HFFc6 (cell line): ENCODE measurements at places on chromosomes 3 and 15. TPM values are rescaled to one million over a fixed set of nuclear protein-coding genes. Genes with fewer than 3 reads are reported as not detected.

DNA sequence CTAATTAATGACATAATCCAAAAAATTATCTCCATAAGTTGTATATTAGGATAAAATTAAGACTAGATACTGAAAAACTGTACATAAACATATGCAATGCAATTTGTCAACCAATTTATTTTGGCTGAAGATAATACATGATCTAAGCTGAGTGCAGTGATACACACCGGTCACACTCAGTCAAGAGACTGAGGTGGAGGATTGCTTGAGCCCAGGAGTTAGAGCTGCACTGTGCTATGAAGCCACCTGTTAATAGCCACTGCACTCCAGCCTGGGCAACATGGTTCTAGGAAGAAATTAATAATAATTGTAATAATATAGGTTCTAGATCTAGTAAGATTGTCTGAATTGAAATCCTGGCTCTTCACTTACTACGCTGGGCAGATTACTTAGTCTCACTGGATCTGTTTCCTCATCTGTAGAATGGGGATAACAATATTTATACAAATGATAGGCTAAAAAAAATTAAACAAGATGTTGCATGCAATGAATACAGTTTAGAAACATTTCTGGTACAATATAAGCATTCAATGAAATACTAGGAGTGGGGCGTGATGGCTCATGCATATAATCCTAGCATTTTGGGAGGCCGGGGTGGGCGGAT is 15.8 kb downstream of the SLC4A7 start:
- no peak overlapping the region for H3K4me3 ChIP-seq
- H3K27ac ChIP-seq, result peak overlapping the region; percentile 49; the same call in 1 of the 2 replicates
- H3K36me3 ChIP-seq, result peaks cover 11% of the 10 kb centered on the region
- no peak for DNase-seq
- peaks cover 43% of the 10 kb centered on the region for H3K4me1 ChIP-seq
- no peaks in the 10 kb centered on the region for H3K27me3 ChIP-seq

- peak overlapping the region; percentile 91 for H3K27ac ChIP-seq
- H3K27me3 ChIP-seq, result no peaks in the 10 kb centered on the region; the same call in 1 of the 2 replicates
- peaks cover 69% of the 10 kb centered on the region for H3K4me1 ChIP-seq
- H3K4me3 ChIP-seq, result peak overlapping the region; percentile 86
- no peaks in the 10 kb centered on the region for H3K36me3 ChIP-seq
- peak; percentile 97 for DNase-seq
Measured at GRCh38 chr3:171811295-171811912, 1.1 kb upstream of the PLD1 start.

The CCDC80 gene
- total RNA-seq, result 343 to 394 TPM (median 345 TPM) in 3 replicates

The P2RY13 gene
- not detected in 3 replicates for total RNA-seq

DNA sequence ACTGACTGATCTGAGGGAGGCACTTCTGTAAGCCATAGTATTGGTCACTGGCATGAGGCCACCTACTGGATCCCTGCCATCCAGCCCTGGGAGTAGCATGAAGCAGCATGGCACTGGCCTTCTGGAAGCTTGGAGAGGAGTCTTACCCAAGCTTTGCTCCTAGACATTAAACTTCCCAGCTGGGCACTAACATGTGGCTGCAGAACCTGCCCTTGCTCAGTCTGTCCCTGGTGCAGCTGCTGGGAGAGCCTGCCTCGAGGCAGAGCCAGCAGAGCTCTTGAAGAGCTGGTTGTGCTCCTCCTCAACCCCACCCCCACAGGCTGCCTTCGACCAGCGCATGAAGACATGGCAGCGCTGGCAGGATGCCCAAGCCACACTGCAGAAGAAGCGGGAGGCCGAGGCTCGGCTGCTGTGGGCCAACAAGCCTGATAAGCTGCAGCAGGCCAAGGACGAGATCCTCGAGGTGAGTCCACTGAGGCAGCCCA is 17.1 kb upstream of the SNX22 start:
- H3K4me3 ChIP-seq, result no peak overlapping the region
- peaks cover 46% of the 10 kb centered on the region for H3K36me3 ChIP-seq
- DNase-seq, result no peak
- no peaks in the 10 kb centered on the region for H3K4me1 ChIP-seq
- no peak overlapping the region for H3K27ac ChIP-seq
- no peaks in the 10 kb centered on the region; the same call in 1 of the 2 replicates for H3K27me3 ChIP-seq

The RASGRP1 gene
- total RNA-seq, result 0.22 to 0.60 TPM (median 0.59 TPM) in 3 replicates

- H3K27me3 ChIP-seq, result no peaks in the 10 kb centered on the region
- H3K36me3 ChIP-seq, result no peaks in the 10 kb centered on the region; the same call in 1 of the 2 replicates
- H3K27ac ChIP-seq, result no peak overlapping the region
Measured at GRCh38 chr3:24351779-24352469, 142.7 kb downstream of the THRB start.

- no peak overlapping the region for H3K4me3 ChIP-seq
- no peak overlapping the region for H3K27ac ChIP-seq
- no peak for DNase-seq
- H3K27me3 ChIP-seq, result peaks cover 33% of the 10 kb centered on the region
- H3K4me1 ChIP-seq, result no peaks in the 10 kb centered on the region; the same call in 1 of the 2 replicates
- H3K36me3 ChIP-seq, result peaks cover 6% of the 10 kb centered on the region; the same call in 1 of the 2 replicates
Measured at GRCh38 chr15:51155891-51156290, 61.2 kb upstream of the TNFAIP8L3 start.

- H3K27me3 ChIP-seq, result no peaks in the 10 kb centered on the region
- H3K27ac ChIP-seq, result peak overlapping the region; percentile 75
- H3K4me1 ChIP-seq, result peaks cover 30% of the 10 kb centered on the region
- H3K4me3 ChIP-seq, result peak overlapping the region; percentile 57
Measured at GRCh38 chr3:151837057-151837456, 23.1 kb downstream of the AADAC start.

The ITPKA gene
- 1.7 to 2.3 TPM (median 2.1 TPM) in 3 replicates for total RNA-seq

DNA sequence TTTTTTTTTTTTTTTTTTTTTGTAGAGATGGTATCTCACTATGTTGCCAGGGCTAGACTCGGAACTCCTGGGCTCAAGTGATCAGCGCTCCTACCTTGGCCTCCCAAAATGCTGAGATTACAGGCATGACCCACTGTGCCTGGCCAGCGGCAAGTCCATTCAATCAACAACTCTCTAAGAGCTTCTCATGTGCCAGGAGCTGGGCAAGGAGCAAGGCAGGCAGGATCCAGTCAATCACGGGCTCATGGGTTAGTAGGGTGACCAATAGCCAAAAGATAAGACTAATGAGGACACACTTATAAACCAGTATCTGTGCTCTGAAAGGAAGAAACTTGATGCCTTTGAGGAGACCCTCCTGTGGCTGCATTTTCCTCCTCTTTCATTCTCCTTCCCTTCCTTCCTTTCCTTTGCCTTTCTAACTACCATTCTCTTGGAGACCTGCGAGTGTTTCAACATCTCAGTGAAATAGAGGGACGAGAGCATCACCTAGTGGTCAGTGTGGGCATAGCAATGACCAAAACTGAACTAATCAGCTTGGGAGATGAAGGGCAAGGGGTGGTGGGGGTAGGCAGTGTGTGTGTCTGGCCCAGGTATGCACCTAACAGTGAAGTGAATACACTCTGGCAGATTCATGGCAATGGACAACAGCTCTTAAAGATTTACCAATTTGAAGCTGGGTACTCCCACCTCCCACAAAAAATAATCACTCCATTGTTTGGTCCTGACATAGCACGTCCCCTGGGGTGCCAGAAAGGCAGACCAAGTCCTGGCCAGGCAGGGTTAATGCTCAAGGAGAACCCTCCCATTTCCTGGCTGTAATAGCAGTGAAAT is 6.3 kb downstream of the RPP25 start:
- H3K27me3 ChIP-seq, result no peaks in the 10 kb centered on the region; the same call in 1 of the 2 replicates
- DNase-seq, result peak; percentile 63
- H3K27ac ChIP-seq, result no peak overlapping the region

GRCh38 chr15:87322265-87322664 is 934.3 kb downstream of the NTRK3 start:
- H3K4me3 ChIP-seq, result no peak overlapping the region
- H3K4me1 ChIP-seq, result peaks cover 14% of the 10 kb centered on the region
- no peak overlapping the region for H3K27ac ChIP-seq
- no peak for DNase-seq
- H3K36me3 ChIP-seq, result no peaks in the 10 kb centered on the region

DNA sequence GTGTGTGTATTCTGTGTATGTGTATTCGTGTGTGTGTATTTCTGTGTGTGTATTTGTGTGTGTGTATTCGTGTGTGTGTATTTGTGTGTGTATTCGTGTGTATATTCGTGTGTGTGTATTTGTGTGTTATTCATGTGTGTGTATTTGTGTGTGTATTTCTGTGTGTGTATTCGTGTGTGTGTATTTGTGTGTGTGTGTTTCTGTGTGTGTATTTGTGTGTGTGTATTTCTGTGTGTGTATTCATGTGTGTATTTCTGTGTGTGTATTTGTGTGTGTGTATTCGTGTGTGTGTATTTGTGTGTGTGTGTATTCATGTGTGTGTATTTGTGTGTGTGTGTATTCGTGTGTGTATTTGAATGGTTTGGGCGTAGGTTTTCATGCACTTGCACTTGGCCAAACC is 405.4 kb downstream of the SOX2 start:
- H3K4me3 ChIP-seq, result no peak overlapping the region
- no peak overlapping the region for H3K27ac ChIP-seq
- H3K27me3 ChIP-seq, result no peaks in the 10 kb centered on the region

The NPAP1 gene
- not detected in 3 replicates for total RNA-seq

The SEMA3F gene
- 22.7 to 35.6 TPM (median 30.5 TPM) in 3 replicates for total RNA-seq

The ATOSA gene
- 20.4 to 24.4 TPM (median 21.1 TPM) in 3 replicates for total RNA-seq

- no peak overlapping the region for H3K27ac ChIP-seq
- peak; percentile 89 for DNase-seq
- no peaks in the 10 kb centered on the region for H3K36me3 ChIP-seq
- H3K27me3 ChIP-seq, result peaks cover 27% of the 10 kb centered on the region
- peaks cover 10% of the 10 kb centered on the region for H3K4me1 ChIP-seq
Measured at GRCh38 chr3:151086484-151087456, 1.3 kb downstream of the MED12L start.

The ATP13A4 gene
- total RNA-seq, result not detected in 3 replicates

GRCh38 chr3:186964071-186964470 is 33.7 kb downstream of the ST6GAL1 start:
- DNase-seq, result no peak
- H3K27me3 ChIP-seq, result peaks cover 16% of the 10 kb centered on the region; the same call in 1 of the 2 replicates
- no peak overlapping the region for H3K27ac ChIP-seq
- H3K4me3 ChIP-seq, result no peak overlapping the region

DNA sequence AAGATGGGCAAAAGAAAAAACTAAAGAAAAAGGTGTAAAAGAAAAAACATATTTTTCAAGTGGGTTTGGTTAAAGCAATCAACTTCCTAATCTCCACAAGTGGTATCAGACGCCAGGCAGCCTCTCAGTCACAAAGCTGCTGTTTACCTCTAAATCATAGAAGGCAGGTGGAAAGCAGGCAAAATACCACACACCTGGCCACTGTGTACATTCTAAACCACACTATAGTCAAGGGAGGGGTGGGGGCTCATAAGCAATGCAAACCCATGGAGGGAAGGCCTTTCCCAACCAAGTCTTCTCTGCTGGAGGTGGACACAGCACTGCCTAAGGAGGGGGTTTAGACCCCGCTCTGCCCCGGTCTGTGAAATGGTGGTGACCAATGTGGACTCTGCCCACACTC is 50.4 kb downstream of the MCF2L2 start:
- H3K4me3 ChIP-seq, result no peak overlapping the region
- H3K27ac ChIP-seq, result no peak overlapping the region
- H3K4me1 ChIP-seq, result peaks cover 25% of the 10 kb centered on the region
- H3K27me3 ChIP-seq, result peaks cover 28% of the 10 kb centered on the region
- no peak for DNase-seq
- H3K36me3 ChIP-seq, result no peaks in the 10 kb centered on the region

DNA sequence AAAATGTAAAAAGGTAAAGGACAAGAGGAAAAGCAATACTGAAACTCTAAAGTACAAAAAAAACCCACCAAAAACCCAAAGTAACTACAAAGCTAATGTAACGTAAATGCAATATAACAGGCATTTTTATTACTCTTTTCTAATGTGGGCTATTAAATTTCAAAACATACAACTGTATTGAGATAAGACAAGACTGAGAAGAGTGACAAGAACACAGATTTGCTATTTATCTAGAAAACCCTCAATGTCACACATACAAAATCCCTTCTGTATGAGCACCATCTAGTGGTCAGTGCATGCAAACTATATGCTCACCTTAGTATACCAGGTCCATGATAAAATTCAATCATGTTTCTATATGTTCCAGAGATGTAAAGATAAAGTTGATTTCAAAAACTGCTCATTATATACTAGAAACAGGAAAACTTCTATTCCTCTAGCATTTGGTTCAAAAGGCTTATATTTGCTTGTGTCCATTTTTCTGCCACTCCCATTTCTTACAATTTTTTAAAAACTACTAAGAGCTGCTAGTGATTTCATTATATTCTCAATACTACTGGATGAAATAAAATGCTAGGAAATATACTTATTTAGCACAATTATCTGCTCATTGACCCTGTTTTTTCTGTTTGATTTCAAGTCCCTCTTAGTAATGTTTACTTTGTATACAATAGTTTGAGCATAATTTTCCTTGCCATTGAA is 111.4 kb downstream of the DLG1 start:
- H3K4me3 ChIP-seq, result no peak overlapping the region
- peak; percentile 37 for DNase-seq
- no peak overlapping the region for H3K27ac ChIP-seq
- peaks cover 32% of the 10 kb centered on the region for H3K4me1 ChIP-seq
- peaks cover 2% of the 10 kb centered on the region; the same call in 1 of the 2 replicates for H3K27me3 ChIP-seq
